Vein endothelial cell (primary cell): ENCODE measurements at places on chromosomes 12 and 14. TPM values are rescaled to one million over a fixed set of nuclear protein-coding genes. Genes with fewer than 3 reads are reported as not detected.

PTCSC3 gene
- not detected in 2 replicates for total RNA-seq

KRT7 gene
- 129 and 1,019 TPM in 2 replicates for total RNA-seq

OLR1 gene
- not detected in 2 replicates for total RNA-seq

HVCN1 gene
- 1.6 and 2.9 TPM in 2 replicates for total RNA-seq

ALDH1L2 gene
- total RNA-seq, result 0.65 and 1.4 TPM in 2 replicates

ADSS1 gene
- 1.4 and 2.3 TPM in 2 replicates for total RNA-seq

TOMM20L gene
- total RNA-seq, result 0.65 TPM in 1 of 2 replicates, not detected in the other

UNC119B gene
- total RNA-seq, result 18.0 and 24.5 TPM in 2 replicates
